IMR-90 (cell line): ENCODE measurements at places on chromosomes 2 and 18. TPM values are rescaled to one million over a fixed set of nuclear protein-coding genes. Genes with fewer than 3 reads are reported as not detected.
A peak's percentile ranks its signal among the peaks of the same experiment; 100 is the strongest.

CYS1 gene
- under 0.01 and 0.28 TPM in 2 replicates for total RNA-seq

DSG2 gene
- total RNA-seq, result 1.7 and 2.3 TPM in 2 replicates

PELI1 gene
- total RNA-seq, result 2.5 and 4.2 TPM in 2 replicates

CRACDL gene
- total RNA-seq, result not detected in 2 replicates

FZD7 gene
- total RNA-seq, result 62.4 and 81.1 TPM in 2 replicates

SERPINB11 gene
- 0.18 TPM in 1 of 2 replicates, not detected in the other for total RNA-seq

CCL20 gene
- total RNA-seq, result not detected in 2 replicates

PRSS56 gene
- total RNA-seq, result not detected in 2 replicates

APCDD1 gene
- 0.83 and 1.1 TPM in 2 replicates for total RNA-seq

REG3G gene
- not detected in 2 replicates for total RNA-seq

GRCh38 chr18:51957001-51957400 is 383.0 kb upstream of the DCC start:
- DNase-seq, result no peak

- DNase-seq, result no peak
Measured at GRCh38 chr2:11154016-11154922, 998 bp upstream of the SLC66A3 start.

DNA sequence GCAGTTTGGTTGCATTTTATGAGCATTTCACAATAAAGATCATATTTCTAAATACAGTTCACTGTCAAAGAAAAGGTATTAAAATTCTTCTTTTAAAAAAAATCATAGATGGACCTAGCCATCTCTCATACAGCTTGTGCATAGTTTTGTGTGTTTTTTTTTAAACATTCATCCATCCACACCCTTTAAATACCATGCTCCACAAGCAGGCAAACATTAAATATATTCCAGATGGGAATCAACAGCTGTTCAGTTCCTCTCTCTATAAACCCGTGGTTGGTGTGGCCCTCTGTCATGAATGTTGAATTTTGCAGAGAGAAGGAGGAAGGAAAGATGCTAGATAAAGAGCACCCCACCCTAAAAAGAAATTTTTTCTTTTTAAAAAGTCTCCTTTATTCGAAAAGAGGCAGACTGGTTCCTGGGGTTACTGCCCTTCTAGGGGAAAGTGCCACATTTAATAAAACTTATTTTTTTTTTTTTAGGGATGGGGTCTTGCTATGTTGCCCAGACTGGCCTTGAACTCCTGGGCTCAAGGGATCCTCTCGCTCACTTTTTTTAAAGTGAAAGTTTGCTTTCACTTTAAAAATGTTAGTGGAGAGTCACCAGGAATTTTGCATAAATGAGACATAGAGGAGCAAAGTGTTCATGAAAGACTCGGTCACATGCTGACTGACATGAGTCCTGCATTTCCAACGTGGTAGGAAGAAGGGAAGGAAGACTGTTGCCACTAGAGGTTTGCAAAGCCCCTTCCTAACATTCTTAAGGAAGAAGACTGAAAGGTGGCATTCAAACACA is 73.9 kb upstream of the LMAN1 start:
- no peak for DNase-seq

DNA sequence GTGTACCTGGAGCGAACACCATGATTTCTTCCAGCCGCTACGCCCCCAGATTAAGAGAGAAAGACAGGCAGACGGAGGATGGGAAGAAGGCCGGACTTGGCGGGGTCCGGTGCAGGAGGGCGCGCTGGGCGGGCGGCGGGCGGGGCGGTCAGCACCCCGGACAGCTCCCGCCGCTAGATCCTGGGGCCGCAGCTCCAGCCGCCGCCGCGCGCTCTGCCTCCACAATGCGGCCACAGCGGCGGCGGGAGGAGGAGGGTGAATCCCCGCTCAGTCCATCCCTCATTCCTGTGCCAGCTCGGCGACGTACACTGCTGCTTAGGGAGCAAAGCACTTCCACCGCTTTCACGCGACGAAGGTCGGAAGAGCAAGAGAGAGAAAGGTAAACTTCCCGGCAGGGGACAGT is at the start of gene AKAIN1:
TSS of gene AKAIN1 (minus strand) at position 226 of the 403 bp plus-strand sequence. CDS start at position 22, 204 bp downstream.
- peak; percentile 18 for DNase-seq

DNA sequence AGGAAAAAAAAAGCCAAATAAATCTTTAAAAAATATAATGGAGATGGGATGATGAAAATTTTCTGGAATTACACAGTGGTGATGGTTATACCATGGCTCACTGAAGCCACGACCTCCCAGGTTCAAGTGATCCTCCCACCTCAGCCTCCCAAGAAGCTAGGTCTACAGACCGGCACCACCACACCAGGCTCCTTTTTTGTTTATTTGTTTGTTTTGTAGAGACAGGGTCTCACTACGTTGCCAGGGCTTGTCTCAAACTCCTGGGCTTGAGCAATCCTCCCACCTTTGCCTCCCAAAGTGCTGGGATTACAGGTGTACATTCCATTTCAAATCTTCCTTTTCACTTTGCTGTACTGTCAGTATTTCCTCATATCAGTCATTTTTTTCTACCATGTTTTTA is 61.7 kb downstream of the CHRNA1 start:
- DNase-seq, result no peak

DNA sequence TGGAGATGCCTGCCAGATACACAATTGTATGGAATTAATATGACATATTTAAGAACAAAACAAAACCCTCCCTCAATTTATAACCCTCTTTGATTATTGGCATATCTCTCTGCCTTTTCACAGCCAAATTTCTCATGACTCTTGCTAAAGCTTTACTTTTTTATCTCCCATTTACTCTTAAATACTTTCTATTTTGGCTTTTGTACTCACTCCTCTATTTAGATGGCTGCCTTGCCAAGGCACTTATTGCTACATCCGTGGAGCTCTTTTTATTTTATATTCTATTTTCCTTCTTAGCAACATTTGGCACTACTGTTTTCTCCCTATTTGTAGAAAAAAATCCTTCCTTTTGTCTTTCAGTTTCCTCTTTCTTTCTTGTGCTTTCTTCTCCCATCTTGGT is 466.4 kb upstream of the CWC22 start:
- DNase-seq, result no peak

- no peak for DNase-seq
Measured at GRCh38 chr2:175855236-175855635, 146.8 kb downstream of the LNPK start.

DNA sequence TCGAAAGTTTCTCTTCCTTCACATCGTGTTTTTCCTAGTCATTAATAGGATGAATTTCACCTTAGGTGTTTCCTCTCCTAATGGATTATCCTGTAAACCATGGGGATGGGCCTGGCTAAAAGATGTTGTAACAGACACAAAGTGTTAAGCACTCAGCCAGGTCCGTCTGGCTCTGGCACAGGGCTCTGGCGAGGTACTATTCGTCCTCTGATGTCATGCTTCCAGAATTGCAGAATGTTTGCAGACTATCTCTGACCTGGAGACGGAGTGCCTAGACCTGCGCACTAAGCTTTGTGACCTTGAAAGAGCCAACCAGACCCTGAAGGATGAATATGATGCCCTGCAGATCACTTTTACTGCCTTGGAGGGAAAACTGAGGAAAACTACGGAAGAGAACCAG is 13.2 kb downstream of the ATG16L1 start:
- DNase-seq, result no peak

DNA sequence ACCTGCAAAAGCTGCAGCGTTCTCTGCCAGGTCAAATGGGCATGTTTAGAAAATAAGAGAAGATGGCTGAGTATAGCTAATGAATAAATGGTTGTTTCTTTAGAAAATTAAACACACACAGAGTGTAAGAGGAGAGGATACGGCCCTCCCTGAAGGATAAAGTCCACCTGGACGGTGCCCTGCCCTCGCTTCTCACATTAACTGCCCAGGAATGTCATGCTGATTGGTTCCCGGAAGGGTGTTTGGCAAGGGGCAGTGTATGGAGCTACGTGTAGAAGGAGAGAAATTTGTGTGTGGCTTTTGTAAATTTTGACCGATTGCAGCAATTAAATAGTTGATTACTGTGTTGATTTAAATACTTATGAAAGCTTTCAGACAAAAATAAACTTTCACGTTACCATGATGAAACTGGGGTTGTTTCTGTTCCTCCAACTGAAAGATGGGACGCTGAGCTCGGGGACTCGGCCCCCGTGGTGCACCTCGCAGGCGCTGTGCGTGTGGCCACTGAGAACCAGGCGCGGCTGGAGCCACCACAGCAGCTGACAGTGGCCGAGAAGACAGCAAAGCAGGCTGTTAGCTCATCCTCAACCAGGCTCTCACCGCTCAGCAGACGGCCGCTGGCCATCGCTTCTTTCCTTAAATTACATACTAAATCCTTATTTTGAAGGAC is 22.7 kb downstream of the MPPE1 start:
- no peak for DNase-seq

DNA sequence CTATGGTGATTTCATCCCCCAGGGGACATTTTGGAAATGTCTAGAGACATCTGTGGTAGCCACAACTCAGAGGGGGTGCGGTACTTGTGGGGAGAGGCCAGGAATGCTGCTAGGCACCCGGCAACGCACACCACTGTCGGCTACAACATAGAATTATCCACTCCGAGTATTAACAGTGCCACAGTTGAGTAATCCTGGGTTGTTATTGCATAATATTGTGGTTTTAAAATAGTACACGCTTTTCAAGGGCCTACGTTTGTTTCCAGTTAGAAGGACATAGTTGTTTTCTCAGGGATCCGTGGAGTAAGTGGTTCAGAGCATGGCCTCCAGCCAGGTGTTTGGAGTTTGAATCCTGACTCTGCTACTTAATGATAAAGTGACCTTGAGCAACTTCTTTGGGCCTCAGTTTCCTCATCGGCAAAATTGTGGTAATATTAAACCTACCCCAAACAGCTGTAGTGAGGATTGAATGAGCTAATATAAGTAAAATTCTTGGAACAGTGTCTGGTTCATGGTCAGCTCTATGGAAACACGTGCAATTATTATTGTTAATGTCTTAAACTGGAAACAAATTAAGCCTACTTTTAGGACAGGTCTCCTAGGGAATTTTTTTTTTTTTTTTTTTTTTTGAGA is 24.5 kb downstream of the CYP27A1 start:
- DNase-seq, result peak; percentile 96

- DNase-seq, result peak; percentile 44
Measured at GRCh38 chr2:170813611-170814532, 2.8 kb upstream of the GAD1 start.

- DNase-seq, result no peak
Measured at GRCh38 chr2:202102425-202103000, 29.5 kb downstream of the KIAA2012 start.

GRCh38 chr18:30277676-30278075 is 764.9 kb downstream of the DSC3 start:
- DNase-seq, result no peak

DNA sequence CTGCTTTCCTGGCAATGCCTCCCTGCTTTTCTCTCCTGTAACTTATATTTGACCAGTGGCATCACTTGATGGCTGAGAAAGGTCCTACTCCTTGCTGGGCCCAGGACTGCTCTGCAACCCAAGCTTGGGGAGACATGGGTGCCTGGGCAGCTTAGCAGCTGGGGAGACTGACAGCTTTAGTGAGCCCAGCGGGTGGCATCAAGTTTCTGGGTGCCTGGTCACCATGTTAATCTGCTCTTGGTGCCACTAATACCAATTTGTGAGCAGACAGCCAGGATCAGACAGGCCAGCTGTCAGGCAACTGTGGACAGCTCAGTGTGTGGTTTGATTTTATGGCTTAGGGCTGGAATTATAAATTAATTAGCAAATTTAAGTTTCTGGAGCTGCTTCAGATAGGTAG is 144.8 kb upstream of the GLI2 start:
- DNase-seq, result no peak

DNA sequence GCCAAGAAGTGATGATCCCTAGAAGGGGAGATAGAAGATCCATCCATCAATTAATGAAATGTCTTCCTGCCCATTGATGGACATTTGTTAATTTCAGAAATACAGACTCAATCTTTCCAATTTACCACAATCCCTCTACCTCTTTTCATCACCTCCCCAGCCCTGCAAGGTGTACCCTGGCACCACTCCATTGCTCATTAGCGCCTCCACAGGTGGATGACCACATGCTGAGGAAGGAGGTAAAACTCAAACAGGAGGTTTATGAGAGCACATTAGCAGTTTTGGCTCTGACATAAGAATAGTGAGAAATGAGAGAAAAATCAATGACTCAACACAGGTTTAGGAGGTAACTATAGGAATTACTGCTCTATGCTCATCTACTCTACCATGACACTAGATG is 208.0 kb downstream of the C1D start:
- no peak for DNase-seq

DNA sequence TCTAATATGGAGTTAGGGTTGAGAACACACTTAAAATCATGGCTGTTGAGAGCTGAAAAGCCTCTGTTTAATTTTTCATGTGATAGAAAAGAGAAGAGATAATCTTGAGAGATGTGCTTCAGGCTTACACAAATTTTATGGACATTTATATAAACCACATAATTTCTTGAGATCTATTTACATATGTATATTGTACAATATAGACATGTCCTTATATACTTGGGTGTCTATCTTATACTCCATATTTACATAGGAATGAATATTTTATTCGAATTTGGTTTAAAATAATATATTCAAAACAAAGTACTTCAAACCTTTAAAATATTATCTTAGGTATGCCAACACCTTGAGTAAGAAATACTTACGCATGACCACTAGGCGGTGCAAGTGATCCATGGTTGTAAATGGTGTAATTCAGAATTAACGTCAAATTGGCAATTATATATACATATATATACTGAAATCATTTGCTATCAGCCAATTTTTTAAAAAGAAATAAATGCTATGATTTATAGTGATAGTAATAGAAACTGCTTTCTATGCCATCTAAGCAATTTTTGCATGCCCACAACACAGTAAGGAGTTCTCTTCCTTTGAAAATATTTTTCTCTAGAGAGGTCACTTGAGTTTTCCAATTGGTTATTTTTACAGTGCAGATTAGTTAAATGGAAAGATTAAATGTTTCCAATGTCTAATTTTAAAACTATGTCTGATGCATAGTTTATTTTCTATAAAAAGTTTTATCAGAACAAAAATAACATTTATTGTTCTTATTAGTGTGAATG is 37.6 kb upstream of the SPAG16 start:
- peak; percentile 64 for DNase-seq
